ENCODE measurements at places on chromosomes 7 and 10. TPM values are rescaled to one million over a fixed set of nuclear protein-coding genes. Genes with fewer than 3 reads are reported as not detected.

Gene CUZD1
- total RNA-seq = 2.8 TPM

- DNase-seq = no peak
These were observed 13.6 kb downstream of the LOXL4 start for GRCh38 chr10:98254234-98254974.

DNA sequence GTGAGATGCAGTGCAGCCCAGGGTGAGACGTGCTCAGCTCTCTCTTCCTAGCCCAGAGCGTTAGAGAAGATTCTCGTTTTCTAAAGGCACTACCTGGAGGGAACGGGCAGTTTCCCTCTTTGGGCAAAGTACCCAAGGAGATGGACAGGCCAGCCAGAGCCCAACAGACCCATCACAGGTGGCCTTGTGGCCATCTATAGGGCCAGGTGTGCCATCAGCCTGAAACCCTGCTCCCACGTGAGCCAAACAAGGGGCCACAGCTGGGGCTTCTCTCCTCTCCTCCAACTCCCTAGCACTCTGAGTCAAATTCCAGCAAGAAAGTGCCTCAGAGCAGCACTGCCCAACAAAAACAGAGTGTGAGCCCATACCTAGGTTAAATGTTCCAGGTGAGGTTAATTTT lies 22.3 kb downstream of the CHST15 start:
- no peak for DNase-seq

- DNase-seq = no peak
These were observed 54.8 kb upstream of the SLC35B4 start for GRCh38 chr7:134371536-134371935.

Gene NMT2
- 17.4 TPM for total RNA-seq

GRCh38 chr7:150740053-150740452 lies 2.8 kb downstream of the GIMAP5 start:
- no peak for DNase-seq

DNA sequence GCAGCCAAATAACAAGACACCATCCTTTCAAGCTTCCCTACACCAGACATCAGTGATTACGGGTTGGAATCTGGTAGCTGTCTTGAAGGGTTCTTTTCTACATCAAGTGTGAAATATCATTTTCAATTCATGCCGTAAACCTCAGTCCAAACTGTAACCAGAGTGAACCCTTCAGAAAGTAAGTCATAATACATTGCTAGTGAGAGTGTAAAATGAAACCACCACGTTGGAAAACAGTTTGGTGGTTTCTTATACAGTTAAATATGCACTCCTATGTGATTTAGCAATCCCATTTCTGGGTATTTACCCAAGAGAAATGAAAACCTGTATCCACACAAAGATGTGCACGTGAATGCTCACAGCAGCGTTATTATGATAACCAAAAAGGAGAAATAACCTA lies 25.6 kb upstream of the ZC3HAV1L start:
- no peak for DNase-seq

Gene TACR2
- total RNA-seq = 0.54 TPM

DNA sequence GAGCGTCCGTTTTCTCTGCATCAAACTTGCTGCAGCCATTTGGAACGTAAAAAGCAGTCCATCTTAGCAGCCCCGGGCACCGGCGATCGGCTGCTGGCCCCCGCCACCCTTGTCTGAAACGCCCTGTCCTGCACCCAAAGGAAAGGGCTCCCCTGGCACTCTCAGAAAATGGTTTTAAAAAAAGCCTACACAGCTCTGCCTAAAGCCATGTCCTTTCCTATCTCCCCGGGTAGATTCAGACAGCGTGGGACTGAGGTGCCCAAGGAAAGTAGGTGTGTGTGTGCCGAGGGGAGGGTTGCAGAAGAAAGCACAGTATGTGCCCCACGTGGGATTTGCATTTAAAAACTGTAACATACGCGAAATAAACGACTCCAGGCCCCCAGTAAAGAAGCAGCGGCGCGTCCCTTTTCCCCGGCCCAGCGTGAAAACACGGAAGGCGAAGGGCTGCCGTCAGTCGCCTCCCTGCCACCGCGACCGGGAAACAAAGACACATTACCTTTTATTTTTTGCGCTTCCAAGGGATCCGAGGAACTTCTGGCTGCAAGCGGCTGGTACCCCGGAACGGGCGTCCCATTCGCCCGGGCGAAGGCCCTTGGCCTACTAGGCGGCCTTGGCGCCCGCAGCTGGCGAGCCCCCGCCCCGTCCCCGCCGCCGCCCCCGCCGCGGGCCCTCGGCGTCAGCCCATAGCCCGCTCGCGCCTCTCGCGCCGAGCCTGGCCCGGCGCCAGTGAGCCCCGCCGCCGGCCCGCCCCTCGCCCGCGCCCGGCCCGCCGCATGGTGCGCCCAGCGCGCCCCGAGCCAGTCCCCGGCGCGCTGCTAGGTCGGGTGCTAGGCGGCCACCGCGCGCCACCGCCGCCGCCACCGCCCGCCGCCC lies 304.6 kb downstream of the PRPF18 start:
- DNase-seq = peak; percentile 63

Gene TMEM26
- total RNA-seq = 2.2 TPM

DNA sequence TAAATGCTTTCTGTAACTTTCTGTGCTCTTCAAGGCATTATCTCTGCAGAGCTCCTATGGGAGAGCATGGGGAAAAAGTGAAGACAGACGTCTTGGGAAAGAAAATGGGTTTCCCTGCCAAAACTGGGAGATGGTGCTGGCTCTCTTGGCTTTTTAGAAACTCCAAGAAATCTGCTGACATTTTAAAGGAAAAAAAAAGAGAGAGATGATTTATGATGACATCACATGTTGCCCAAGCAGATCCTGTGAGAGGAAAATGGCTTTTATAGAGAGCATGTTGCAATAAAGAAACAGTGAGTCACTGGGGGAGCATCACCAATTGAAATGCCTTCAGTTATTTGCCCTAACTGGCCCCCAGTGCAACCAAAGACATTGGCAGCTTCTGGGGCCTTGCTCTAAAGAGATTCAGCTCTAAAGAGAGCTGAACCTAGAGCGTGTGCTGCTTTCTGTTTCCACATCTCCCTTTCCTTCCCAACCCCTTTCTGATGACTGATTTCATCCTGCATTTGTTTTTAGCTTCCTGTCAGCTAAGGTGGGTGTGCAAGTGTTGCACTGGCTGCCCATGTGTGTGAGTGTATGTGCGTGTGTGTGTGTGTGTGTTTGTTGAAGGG lies 37.7 kb downstream of the LRMDA start:
- no peak for DNase-seq

DNA sequence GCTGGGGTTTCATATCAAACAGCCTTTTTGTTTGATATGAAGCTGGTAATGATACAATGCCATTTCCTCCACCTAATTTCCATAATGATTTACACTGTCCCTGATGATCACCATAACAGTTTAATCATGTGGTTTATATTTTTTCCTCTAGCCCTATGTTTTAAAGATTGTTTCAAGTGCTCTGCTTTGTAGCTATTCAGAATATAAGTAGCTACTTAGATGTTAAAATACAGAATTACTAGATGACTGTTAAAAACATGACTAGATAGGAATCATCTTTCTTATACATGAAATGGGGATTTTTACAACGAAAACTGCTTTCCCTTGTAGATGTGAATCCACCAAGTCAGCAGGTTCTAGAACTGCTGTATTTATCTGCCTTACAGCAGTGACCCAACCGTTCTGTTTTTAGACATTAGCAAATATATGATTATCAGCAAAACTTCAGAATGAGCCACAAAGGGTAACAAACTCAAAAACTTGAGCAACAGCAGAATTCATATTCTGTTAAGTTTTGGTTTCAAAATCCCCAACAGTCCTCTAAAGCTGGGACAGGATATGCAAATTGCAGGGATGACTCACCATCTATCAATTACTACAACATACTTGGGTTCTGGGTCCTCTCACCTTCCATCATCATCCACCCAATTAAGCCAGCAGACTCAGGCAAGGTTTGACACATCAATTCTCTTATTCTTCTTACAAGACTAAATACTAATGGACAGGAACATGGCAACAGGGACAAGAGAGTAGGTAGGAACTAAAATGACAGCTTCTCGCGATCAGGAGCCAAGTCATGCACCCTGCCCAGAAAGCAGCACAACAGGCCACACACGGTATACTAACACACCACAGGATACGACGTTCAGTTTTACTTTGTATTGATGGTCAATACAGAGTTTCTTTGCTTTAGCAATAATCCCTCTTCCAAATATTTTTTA lies 83.9 kb downstream of the PIP4K2A start:
- no peak for DNase-seq

- DNase-seq = no peak
These were observed 19.3 kb downstream of the KIF5B start for GRCh38 chr10:32036922-32037321.

DNA sequence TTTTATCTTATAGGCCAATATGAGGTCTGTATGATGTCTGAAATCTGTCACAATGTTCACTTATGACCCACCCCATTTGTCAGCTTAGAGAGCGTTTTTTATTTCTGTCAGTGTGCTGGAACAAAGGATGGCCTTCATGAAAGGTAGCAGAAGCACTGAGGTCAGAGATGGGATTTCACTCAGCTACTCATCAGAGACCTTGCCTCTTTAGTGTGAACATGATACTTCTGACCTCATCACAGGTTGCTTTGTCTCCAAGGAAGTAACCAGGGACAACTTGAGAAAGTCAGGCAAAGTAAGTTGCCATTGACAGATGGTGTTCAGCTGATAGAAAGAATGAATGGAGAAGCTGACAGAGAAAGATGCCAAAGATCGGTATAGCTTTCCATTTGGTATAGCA lies 16.3 kb downstream of the YAE1 start:
- peak; percentile 6 for DNase-seq

DNA sequence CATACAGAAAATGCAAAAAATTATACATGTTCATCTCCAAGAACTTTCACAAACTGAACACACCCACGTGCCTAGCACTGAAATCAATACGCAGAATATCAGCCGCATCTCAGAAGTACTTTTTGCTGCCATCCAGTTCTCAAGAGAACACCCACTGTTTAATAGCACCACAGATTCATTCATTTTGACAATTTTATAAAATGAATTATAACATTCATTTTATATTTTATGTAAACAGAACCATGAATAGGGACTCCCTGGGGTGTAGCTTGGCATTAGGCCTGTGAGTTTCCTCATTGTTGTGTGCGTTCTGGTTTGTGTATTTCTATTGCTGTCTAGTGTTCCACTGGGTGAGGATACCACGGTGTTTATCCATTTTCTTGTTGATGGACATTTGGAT lies 77.3 kb upstream of the PIP4K2A start:
- no peak for DNase-seq

GRCh38 chr7:45595809-45596664 lies 21.9 kb downstream of the ADCY1 start:
- no peak for DNase-seq

DNA sequence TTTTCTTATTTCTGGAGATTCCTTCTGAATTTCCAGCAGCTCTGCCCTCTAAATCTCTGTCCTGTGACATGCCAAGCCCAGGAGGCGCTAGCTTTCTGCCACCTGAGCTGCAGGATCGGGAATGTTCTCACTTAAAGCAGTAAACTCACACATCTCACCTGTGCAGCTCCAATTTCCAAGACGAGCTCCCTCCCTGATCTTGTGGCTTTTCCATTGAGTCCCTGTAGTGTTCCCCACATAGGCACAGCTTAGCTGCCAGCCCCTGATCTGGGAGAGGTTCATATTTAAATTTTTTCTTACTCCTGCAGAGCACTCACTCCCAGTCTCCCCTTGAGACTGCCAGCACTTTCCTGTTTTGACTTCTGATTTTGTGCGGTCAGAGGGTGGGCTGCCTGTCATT lies 479.3 kb downstream of the GLRX3 start:
- peak; percentile 0 for DNase-seq

Gene TUBAL3
- not detected for total RNA-seq

GRCh38 chr7:609365-609764 lies 89.7 kb upstream of the PDGFA start:
- no peak for DNase-seq

Gene CARD11
- 29.0 TPM for total RNA-seq

Gene DOCK1
- 57.8 TPM for total RNA-seq

- no peak for DNase-seq
These were observed 327.3 kb upstream of the NRP1 start for GRCh38 chr10:33661580-33662336.

Gene ATOH7
- total RNA-seq = 1.8 TPM

DNA sequence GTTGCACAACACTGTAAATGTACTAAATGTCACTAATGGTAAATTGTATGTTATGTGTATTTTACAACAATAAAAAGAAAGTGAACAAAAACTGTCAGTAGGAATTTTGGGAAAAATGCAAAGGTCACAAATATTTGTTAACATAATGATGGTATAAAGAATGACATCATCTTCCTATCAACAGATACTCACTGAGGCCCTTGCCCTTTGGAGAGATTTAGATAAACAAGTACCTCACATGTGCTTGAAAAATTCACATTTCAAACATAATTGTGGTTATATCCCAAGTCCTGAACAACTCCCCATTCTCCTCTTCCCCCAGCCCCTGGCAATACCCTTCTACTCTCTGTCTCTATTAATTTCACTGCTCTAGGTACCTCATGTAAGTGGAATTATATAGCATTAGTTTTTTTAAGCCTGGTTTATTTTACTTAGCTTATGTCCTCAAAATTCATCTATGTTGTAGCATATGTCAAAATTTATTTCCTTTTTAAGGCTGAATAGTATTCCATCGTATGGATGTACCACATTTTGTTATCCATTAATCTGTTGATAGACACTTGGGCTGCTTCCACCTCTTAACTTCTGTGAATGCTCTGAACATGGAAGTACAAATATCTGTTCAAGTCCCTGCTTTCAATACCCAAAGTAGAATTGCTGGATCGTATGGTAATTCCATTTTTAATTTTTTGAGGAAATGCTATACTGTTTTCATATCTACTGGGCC lies 90.5 kb downstream of the WIPF3 start:
- DNase-seq = no peak

GRCh38 chr7:18386607-18387006 lies 108.9 kb upstream of the HDAC9 start:
- no peak for DNase-seq

DNA sequence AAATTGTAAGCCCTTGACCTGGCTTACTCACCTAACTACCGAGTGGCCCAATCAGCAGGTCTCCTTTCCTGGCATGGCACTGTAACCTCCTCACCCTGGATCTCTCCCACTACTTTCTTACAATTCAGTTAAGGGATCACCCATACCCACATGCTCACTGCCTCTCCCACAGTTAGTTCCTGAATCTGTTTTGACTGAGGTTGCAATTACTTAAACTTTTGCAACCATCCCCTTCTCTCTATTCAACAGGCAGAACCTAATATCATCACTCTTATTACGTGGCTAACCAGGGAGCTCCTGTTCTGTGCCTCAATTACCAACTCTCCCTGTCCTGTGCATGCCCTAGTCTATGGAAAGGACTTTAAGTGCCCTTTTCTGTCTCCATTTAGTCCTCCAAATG lies 84.2 kb upstream of the IKZF1 start:
- DNase-seq = no peak

Gene SLF2
- total RNA-seq = 12.1 TPM

DNA sequence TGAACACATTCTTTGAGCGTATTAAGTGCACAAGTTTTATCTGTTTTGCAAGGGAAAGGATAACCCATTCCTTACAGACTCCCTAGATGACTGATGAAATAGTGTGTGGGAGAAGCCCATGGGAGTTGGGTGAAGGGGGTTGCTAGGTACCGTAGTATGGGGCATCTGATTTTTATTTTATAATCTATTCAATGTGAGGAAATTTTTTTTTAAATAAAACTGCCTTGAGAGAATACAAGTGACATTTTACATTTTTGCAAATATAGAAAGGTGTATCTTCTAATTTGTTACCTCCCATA lies 1.4 kb downstream of the BTAF1 start:
- no peak for DNase-seq

All from GM23338 (cell line).